ENCODE measurements at places on chromosomes 7 and 10. TPM values are rescaled to one million over a fixed set of nuclear protein-coding genes. Genes with fewer than 3 reads are reported as not detected.

The ODAD2 gene
- 0.28 TPM for polyA plus RNA-seq

DNA sequence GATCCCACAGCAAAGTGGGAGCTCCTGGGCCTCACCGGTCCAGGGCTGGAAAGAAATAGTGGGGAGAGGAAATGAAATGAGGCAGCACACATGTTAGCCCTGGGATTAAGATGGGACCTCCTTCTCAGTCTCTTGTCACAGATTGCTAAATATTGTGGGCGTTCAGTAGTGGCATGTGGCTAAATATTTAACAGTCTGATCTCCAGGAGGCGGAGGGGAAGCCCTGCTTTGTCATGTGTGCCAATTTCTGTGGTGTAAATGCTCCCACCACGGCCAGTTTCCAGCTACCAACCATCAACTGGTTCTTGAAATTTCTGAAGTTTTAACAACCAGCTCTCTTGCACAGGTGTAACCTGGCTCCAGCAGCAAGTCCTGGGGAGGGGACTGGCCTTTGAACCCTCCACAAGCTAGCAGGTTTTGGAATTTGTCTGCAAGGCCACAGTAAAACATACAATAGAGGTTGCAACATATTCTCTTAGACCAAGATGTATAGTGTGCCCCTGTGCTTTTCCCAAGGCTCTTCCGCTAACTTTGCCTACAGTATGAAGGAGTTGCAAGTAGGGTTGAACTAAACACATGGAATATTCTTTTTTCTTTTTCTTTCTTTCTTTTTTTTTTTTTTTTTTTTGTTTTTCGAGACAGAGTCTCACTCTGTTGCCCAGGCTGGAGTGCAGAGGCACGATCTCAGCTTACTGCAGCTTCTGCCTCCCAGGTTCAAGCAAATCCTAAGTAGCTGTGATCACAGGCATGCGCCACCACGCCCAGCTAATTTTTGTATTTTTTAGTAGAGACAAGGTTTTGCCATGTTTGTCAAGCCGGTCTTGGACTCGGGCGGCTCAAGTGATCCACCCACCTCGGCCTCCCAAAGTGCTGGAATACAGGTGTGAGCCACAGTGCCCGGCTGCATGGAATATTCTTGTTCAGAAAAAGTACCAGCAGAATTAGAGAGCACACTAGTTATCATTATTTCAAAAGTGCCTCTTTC, 103.1 kb upstream of the PCBD1 start:
- no peak for DNase-seq

- no peak for DNase-seq
Observed at GRCh38 chr7:131021902-131022301, 287.9 kb upstream of the KLF14 start.

GRCh38 chr10:36247478-36247877, 605.4 kb upstream of the FZD8 start:
- no peak for DNase-seq

- no peak for DNase-seq
Observed at GRCh38 chr10:2985729-2986232, 81.6 kb upstream of the PFKP start.

DNA sequence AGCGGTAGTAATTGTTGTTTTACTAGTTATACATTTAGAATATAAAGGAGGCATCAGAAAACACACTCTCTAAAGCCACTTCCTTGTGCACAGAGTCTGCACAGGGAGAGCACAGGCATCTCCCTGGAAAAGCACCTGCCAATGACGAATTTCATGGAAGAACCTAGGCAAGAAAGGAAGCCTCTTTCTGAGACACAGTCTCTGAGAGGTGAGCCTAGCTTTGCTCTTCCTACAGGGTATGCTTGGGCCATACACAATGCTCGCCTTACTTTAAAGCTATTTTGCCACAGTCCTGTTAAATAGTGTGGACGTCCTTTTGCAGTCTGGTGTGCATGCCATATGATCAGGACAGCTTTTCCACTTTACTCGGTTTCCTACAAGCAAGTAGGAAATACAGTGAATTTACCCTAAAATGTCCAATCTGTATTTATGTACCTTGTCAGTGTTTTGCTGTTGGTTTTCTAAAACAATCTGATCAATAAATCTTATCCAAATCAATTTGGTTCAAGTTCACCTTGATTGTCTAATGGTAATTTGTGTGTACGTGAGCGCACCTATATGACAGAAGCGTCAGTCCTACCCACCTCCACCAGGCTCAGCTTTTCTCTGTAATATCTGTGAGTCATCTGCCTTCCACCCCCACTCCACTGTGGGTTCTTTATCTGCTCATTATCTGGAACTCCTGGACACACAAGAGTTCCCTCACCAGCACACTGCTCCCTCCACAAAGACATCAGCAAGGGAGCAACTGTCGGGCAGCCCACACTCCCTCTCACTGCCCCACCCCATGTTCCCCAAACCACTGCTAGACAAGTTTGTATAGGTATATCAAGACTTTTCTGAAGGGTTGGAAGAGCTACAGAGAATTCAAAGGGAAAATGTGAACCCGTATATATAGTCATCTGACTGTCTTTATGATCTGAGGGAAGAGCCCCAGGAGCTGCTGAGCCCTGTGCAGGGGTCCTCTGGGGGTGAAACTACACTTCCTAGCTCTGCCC, 65.2 kb downstream of the KLHDC10 start:
- no peak for DNase-seq

GRCh38 chr10:92110039-92110794, 180.7 kb downstream of the CPEB3 start:
- DNase-seq, result no peak

- no peak for DNase-seq
Observed at GRCh38 chr7:104410742-104411141, 82.3 kb downstream of the LHFPL3 start.

- no peak for DNase-seq
Observed at GRCh38 chr10:102243309-102243708, 2.0 kb upstream of the PITX3 start.

DNA sequence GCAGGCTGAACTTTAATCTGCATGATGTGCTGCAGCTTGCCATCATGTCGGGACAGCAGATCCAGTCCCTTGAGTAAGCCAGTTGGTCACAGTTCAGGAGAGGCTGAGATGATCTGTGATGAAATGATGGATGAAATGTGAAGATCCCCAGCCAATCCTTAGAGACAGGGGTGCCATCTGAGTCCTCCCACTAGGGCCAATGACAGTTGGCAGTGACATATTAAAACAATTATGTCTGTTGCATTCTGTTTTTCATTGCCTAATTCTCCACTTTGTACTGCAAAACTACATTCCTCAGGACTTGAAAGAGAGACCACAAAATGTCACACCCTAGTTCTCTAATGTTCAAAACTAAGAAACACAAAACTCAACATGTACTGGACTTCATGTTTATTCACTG, 66.3 kb upstream of the CAV2 start:
- no peak for DNase-seq

- DNase-seq, result no peak
Observed at GRCh38 chr10:92181575-92181974, 109.3 kb downstream of the CPEB3 start.

DNA sequence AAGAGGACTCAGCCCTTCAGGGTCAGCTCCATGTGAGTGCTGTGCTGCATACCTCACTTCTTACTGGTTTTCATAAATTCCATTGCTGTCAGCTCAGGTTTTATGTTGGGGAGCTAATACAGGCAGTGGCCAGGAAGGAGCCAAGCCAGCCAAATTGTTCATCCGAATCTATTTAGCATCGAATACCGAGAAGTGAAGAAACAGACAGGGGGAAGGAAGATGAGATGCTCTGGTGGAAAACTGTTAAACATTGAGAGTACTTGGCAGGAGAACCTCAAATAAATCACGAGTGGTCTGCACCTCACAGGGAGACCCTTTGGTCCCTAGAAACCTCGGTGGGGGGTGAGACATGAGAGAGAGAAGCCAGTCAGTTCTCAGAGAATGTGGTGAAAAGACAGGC, 196.0 kb upstream of the TMEM72 start:
- no peak for DNase-seq

DNA sequence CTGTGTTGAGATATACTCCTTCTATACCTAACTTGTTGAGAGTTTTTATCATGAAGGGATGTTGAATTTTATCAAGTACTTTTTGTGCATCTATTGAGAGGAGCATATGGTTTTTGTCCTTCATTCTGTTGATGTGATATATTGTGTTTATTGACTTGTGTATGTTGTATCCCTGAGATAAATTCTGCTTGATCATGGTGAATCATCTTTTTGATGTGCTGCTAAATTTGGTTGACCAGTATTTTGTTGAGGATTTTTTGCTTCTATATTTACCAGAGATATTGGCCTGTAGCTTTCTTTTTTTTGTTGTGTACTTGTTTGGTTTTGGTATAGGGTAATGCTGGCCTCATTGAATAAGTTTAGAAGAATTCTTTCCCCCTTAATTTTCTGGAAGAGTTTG, 32.4 kb downstream of the NEURL1 start:
- DNase-seq, result no peak
